LHCN-M2 (cell line): ENCODE measurements at places on chromosomes 4 and X. TPM values are rescaled to one million over a fixed set of nuclear protein-coding genes. Genes with fewer than 3 reads are reported as not detected.

DNA sequence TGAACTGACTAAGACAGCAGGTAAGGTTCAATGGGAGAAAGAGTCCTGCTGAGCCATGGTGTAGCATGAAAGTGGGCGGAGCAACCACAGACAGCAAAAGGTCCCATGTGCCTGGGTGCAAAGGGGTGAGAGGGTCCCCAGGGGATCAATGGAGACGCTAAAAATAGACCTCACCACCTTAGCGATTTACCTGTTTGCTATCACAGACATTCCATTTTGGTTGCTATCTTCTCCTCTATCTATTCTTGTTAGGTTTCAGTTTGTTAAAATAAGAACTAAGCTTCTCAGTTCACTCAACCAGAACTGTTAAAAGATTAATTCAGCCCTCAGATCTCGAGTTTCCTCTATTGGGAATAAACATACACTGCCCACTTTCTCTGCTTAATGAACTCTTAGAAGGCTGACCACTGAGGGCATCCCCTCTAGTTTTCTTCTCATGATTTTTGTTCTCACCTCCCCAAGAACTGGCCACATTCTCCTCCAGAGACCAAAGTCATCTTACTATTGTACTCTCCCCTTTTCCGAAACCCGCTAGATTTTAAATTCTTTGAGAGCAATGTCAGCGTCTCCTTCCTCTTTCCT, 136.7 kb downstream of the PARM1 start:
- DNase-seq: no peak

DNA sequence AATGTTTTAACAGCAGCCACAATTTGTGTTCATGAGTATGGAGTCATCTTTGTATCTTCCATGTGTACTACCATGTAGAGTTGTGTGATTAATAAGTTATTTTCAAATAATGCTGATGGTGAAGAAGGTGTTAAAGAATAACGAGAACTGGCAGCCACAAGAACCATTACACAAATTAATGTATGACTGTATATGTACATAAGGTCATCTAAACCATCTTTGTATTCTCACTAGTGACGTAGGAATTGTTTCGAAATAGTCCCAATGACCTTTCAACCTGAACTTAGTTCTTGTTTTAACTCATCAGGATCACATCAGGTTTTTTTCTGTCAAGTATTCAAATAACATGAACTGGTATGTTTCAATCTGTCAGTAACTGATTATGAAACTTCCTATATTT, 48.3 kb upstream of the NOCT start:
- no peak for DNase-seq

Gene KLHL8
- total RNA-seq: 6.7 and 7.5 TPM in 2 replicates

DNA sequence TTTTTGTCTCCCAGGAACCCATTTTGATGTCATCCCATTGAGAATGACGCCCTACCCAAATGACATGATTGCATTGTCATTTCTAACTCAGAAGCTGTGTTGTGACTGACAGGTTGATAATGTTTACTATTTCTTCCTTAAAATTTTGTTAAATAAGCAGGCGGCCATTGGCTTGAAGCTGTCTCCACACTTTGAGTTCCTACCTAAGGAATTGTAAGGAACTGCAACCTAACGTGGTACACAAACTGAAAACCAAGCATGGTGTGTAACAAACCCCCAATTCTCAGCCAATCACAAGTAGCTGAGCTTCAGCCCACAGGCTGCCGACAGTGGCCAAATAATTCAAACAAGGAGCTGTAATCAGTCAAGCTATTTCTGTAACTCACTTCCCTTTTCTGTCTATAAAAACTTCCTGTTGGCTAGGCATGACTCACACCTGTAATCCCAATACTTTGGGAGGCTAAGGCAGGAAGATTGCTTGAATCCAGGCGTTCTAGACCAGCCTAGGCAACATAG, 2.9 kb upstream of the MND1 start:
- DNase-seq: peak; percentile 68

GRCh38 chr4:166146806-166147540, 273.9 kb downstream of the TLL1 start:
- no peak for DNase-seq

- DNase-seq: peak; percentile 0
Measured at GRCh38 chrX:85309717-85310116, 65.9 kb downstream of the ZNF711 start.

Gene BCOR
- 17.7 and 18.8 TPM in 2 replicates for total RNA-seq

Gene SPARCL1
- total RNA-seq: not detected in 2 replicates

DNA sequence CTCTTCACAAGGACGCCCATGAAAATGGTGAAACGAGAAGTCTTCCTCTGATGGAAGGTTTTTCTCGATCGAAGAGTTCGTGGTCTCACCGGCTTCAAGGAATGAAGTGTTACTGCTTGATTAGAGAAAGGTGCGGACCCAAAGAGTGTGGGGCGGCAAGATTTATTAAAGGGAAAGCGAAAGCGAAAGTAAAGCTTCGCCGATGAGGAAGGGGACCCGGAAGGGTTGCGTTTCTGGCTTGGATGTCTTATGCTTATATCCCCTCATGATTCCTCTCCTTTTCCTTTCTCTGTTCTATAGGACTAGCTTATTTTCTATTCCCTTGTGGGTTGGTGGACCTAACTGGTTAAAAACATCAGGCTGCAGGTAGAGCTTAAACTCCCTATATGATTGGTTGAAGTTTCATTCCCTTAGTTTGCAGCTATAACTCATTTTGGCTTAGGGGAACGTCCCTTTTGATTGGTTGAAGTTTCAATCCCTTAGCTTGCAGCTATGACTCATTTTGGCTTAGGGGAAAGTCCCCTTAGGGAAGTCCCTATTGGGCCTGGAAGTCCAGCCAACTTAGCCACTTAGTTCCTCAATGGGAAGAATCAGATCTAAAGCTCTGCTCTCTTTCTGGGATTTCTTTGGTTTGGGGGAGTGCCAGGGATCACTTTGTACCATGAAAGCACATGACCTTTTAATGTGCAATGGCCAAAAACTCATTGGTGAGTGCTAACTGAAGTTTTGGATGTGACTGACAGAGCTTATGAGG, 1025.0 kb upstream of the PCDH10 start:
- DNase-seq: no peak

GRCh38 chr4:136156947-136157346, 1375.3 kb downstream of the PCDH18 start:
- DNase-seq: no peak

DNA sequence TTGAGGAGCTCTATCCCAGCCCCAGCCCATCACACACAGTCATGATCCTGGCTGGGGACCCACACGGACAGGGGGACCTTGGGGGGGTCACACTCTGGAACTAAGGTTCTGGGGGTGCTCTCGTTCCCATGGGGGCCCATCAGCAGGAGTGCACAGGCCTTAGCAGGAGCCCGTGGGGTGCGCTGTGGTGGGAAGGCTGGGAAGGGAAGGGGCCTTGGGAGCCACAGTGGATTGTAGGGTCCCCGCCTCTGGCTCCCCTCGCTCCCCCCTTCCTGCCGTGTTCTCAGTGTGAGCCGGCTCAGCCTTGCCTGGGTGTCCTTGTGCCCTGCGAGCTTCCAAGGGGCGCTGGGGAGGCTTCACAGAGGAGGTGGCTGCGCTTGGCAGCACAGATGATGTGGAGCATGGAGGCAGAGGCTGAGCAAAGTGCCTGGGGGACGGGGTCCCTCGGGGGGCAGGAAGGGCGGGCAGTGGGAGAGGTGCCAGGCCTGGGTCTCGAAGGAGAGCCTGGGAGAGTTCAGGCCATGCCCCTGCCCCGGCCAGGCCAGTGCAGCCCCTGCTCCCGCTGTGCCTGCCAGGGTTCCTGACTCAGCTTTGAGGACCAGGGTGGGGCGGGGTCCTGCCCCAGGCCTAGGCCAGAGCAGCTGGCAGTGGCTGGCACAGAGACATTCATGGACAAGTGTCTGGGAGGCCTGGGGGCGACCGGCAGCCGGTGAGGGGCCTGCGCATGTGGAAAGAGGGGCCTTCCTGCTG, 5.5 kb upstream of the HGFAC start:
- DNase-seq: no peak

- peak; percentile 55 for DNase-seq
Measured at GRCh38 chrX:45472968-45473367, 272.3 kb upstream of the DIPK2B start.

- no peak for DNase-seq
Measured at GRCh38 chr4:12041828-12042227, 613.1 kb upstream of the HS3ST1 start.

- DNase-seq: peak; percentile 48
Measured at GRCh38 chr4:24003926-24004325, 114.1 kb upstream of the PPARGC1A start.

- DNase-seq: no peak
Measured at GRCh38 chr4:84496706-84497503, 2.2 kb downstream of the NKX6-1 start.
